Left kidney (tissue), 8 donors: ENCODE measurements at places on chromosomes 5 and 9.

DNA sequence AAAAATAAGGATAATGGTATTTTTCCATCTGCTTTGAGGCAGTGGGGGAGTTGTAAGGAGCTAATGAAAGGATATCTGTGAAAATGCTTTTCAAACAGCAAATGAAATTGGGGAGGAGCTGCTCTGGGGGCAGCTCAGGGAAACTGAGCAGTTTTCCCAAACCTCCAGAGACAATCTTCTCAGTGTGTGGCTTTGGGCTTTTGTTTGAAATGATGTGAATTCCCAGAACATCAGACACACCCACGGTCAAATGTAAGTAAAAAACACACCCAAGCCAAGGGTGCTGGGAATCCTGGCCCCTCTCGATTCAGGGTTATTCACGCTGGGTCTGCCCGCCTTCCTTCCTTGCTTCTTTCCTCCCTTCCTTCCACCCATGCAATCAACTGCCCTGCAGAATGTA is 512.6 kb downstream of the BNC2 start:
- no peak for DNase-seq

- DNase-seq: no peak
Observed at GRCh38 chr9:89935801-89936200, 331.0 kb downstream of the GADD45G start.

GRCh38 chr5:142550471-142550870 is 135.4 kb downstream of the FGF1 start:
- no peak for DNase-seq

- no peak for DNase-seq
Observed at GRCh38 chr9:136107155-136107952, 11.3 kb downstream of the TMEM250 start.

GRCh38 chr9:131656356-131657036 is 83.4 kb downstream of the RAPGEF1 start:
- no peak for DNase-seq

GRCh38 chr5:13143630-13144029 is 800.9 kb downstream of the DNAH5 start:
- DNase-seq: no peak

GRCh38 chr5:9460885-9461645 is 84.8 kb downstream of the SEMA5A start:
- DNase-seq: no peak

DNA sequence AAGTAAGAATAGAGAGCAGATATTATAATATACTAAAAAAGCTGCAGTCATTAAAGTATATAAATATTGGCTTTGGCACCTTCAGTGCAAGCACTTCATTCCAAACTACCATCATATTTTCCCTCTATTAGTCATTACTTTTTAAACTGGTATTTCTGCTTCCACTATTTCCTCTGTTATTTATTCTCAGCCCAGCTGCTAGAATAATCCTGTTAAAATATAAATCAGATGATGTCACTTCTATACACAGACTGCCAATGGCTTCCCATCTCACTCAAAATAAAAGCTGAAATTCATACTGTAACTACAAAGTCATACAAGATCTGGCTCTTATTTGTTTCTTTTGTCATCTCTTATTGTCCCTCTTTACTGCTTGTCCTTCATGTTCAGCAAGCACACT is 432.9 kb downstream of the TLE4 start:
- DNase-seq: no peak

DNA sequence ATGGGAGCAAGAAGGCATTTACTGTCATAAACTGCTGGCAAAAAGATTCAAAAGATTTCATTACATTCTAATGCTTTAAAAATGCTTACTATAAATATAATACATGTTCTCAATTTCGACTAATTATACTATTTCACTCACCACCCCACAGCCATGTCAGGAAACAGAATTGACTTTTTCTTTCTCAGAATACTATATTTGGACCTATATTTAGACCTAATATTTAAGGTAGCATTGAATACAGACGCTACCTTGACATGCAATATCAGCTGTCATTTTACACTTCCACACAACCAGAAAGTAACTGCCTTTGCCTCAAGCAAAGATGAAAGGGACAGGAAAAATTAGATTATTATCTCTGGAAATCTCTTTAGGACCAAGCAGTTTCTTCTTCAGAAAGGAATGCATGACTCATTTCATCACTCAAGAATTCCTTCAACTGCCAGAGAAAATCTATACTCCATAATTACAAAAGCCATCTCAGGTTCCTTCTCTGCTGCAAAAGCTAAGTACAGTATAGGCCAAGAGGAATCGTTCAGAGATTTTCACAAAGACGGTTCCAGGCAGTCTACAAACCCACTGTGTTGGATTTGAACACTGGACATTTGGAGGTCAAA is 11.8 kb upstream of the UBE2QL1 start:
- DNase-seq: no peak

GRCh38 chr9:135116881-135117280 is 29.4 kb downstream of the OLFM1 start:
- no peak for DNase-seq

GRCh38 chr9:134100040-134100439 is 32.2 kb upstream of the BRD3 start:
- DNase-seq: no peak

DNA sequence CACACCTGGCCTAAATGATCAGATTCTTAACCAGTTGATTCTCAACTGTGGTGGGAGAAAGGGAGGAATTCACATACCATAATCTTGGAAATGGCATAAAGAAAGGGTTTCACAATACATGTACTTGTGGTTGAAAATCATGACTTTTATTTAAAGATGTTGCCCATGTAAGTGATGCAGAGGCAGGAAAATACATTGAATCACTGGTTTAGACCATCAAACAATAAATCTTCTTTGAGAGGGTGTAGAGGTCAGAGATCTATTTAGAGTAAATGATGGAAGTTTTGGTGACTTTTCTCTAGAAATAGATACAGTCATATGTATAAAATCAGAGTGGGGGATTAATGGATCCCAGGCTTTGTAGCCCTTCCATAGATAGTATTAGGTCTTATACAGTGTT is 15.4 kb downstream of the NDUFS4 start:
- DNase-seq: no peak

GRCh38 chr9:84829471-84829870 is 159.9 kb downstream of the NTRK2 start:
- no peak for DNase-seq

GRCh38 chr5:5629607-5629978 is 207.1 kb downstream of the ICE1 start:
- no peak for DNase-seq

GRCh38 chr5:71894091-71894490 is 175.0 kb downstream of the CARTPT start:
- DNase-seq: no peak

- peak; percentile 63 for DNase-seq
Observed at GRCh38 chr9:16213781-16214515, 656.5 kb downstream of the BNC2 start.

GRCh38 chr5:59330680-59331079 is 562.8 kb downstream of the PDE4D start:
- no peak for DNase-seq

DNA sequence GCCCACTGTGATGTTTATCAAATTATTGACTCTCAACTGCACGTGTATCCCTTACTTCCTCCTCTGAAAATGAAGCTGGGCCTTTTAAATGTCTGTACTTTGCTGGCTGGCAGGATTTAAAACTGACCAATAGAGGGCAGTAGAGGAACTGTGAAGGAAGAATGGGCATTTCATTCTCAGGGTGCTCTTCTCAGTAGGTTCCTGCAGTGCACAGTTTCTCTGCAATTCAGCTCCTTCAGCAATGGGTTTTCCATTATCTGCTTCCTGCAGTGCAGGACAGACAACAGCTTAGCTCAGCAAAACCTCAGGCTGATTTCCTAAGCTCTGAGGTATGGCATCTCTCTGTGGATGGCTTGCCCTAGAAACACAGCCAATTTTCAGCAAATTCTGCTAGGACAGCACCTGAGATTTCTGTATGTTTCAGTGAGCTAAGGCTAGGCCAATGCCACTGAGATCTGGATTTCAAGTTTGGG is 298.4 kb upstream of the PRDM9 start:
- DNase-seq: peak; percentile 57

- DNase-seq: no peak
Observed at GRCh38 chr5:168128557-168128956, 162.9 kb upstream of the WWC1 start.

GRCh38 chr5:169067751-169068173 is 233.2 kb downstream of the SLIT3 start:
- peak; percentile 65 for DNase-seq

GRCh38 chr9:129359916-129360536 is 182.0 kb upstream of the IER5L start:
- no peak for DNase-seq

GRCh38 chr9:99411479-99412115 is 189.5 kb downstream of the SEC61B start:
- DNase-seq: no peak

DNA sequence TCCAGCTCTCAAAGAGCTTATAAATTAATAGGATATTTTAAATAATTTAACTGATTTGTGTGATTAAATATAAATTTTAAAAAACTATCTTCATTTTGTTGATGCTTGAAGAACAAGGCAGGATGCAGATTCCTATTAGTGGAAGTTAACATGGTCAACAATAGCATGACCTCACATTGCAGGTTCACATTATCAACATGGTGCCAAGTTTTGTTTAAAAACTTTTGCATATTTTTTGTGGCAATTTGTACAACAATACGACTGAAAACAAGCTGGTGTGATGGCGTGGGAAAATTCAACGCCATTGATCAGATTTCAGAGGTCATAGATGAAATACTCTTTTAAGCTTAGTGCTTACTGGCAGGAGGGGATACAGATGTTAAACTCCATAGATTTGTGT is 114.1 kb upstream of the MYO10 start:
- DNase-seq: no peak
